ENCODE measurements at places on chromosomes 16 and 17. TPM values are rescaled to one million over a fixed set of nuclear protein-coding genes. Genes with fewer than 3 reads are reported as not detected.

Gene OR1A1
- not detected for total RNA-seq

Gene YBX2
- total RNA-seq: not detected

Gene WNK4
- 0.10 TPM for total RNA-seq

Gene JPH3
- not detected for total RNA-seq

Gene PIK3R5
- total RNA-seq: 184 TPM

Gene UBE2I
- 108 TPM for total RNA-seq

Gene PROCA1
- 0.94 TPM for total RNA-seq

Gene SBK1
- total RNA-seq: 3.7 TPM

Gene JUP
- 40.5 TPM for total RNA-seq

Gene NEUROD2
- under 0.01 TPM for total RNA-seq

Gene USP43
- total RNA-seq: 0.21 TPM

Gene CIBAR2
- total RNA-seq: not detected

Gene C1QL1
- total RNA-seq: not detected

Gene IGF2BP1
- total RNA-seq: under 0.01 TPM

Gene SLC5A10
- 0.10 TPM for total RNA-seq

Gene TPSB2
- total RNA-seq: not detected

Gene KRTAP4-5
- total RNA-seq: not detected

Gene P2RX5
- 15.6 TPM for total RNA-seq

Gene XYLT2
- total RNA-seq: 6.8 TPM

Gene KRTAP16-1
- 0.21 TPM for total RNA-seq

Gene CASKIN2
- total RNA-seq: 0.10 TPM

Gene FSCN2
- 0.52 TPM for total RNA-seq

Gene GSDMA
- 0.94 TPM for total RNA-seq

Gene CLEC18B
- not detected for total RNA-seq

Gene EIF4A3
- total RNA-seq: 40.1 TPM

Gene OR1F1
- total RNA-seq: not detected

Gene SOST
- not detected for total RNA-seq

Gene NXN
- 0.52 TPM for total RNA-seq

Gene HEATR9
- 0.63 TPM for total RNA-seq

Gene RCVRN
- total RNA-seq: 0.10 TPM

Gene PLEKHH3
- total RNA-seq: 0.52 TPM

Gene ATP2A3
- total RNA-seq: 76.6 TPM

Gene PRKCB
- 110 TPM for total RNA-seq

Gene VAT1L
- total RNA-seq: 0.10 TPM

Gene NCBP3
- total RNA-seq: 24.1 TPM

Gene CLDN9
- not detected for total RNA-seq

Gene HSD11B2
- total RNA-seq: not detected

Gene ALOX15
- total RNA-seq: not detected

Gene TEX14
- total RNA-seq: 0.31 TPM

Gene SYCE1L
- 0.52 TPM for total RNA-seq

Gene TXNDC11
- total RNA-seq: 75.8 TPM

Gene KCNH4
- under 0.01 TPM for total RNA-seq

Gene OTOP3
- total RNA-seq: not detected

Gene ANKRD40CL
- total RNA-seq: 0.21 TPM
